ENCODE measurements at places on chromosomes 6 and 20.

DNA sequence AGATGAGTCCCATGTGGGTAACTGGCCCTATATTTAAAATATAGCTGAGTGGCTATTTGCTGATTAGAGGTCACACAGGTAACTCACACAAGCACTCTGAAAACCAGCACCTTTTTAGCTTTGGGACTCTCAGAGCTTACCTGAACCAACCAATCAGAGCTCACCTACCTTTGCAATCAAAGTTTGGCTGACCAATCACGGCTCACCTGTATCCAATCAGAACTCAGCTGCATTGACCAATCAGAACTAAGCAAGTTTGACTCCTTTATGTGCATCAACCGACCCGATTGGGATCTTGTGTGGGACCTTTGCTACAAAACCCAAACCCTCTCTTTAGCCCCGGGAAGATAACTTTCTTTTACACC, 106.8 kb upstream of the NXT1 start:
- no peak for DNase-seq

GRCh38 chr20:6489361-6490171, 277.9 kb upstream of the BMP2 start:
- no peak for DNase-seq

DNA sequence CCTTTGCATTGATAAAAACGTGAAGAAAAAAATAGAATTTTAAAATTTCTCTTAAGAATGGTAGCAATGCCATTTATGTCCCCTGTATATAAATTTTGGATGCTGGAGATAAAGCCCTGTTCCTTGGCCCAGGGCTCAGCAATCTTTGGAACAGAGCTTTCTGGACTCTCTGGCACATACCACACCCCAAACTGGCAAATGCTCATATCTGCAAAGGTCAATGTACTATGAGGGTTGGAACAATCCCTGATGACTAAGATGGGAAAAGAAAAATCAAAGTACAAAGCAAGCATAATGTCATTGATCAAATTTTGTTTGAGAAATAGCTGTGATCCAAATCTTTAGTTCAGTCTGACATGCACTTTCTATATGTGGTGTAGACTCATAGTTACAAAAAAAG, 158.1 kb upstream of the HCRTR2 start:
- DNase-seq, result no peak

DNA sequence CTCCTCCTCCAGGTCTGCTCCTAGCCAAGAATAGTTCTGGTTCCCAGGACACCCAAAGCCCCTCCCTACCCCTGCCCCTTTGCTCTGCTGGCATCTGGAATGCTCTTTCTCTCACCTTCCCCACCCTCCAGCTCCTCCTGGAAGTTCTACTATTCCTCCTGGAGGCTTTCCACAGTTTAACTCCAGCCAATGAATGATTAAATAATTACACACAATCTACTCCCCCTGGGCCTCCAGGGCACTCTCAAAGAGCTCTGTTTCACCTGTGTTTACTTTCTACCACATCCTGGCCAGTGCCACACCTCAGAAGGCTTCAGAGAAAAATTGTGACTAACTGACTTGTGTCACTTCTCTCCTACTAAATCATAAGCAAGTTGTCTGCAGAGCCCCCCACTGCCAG, 36.2 kb downstream of the GCM1 start:
- DNase-seq, result no peak

- DNase-seq, result no peak
Measured at GRCh38 chr20:3696745-3697587, 15.2 kb upstream of the ADAM33 start.

DNA sequence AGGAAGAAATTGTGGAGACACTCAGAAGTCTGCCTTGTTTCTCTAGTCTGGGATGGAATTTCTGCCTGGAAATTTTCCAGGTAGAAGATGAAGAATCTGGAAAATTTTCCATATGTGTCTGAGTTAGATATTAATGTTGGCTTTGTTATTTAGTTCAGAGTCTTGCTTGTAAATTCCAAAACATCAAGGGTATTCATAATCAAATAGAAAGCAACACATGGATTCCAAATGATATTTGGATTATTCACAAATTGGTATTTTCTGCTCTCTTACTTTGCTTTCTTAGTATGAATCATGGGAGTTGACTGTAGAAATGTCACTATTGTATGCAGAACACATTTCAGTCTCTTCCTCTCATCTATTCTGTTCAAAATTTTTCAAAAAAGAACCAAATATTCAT, 116.0 kb downstream of the GRIK2 start:
- DNase-seq, result no peak

DNA sequence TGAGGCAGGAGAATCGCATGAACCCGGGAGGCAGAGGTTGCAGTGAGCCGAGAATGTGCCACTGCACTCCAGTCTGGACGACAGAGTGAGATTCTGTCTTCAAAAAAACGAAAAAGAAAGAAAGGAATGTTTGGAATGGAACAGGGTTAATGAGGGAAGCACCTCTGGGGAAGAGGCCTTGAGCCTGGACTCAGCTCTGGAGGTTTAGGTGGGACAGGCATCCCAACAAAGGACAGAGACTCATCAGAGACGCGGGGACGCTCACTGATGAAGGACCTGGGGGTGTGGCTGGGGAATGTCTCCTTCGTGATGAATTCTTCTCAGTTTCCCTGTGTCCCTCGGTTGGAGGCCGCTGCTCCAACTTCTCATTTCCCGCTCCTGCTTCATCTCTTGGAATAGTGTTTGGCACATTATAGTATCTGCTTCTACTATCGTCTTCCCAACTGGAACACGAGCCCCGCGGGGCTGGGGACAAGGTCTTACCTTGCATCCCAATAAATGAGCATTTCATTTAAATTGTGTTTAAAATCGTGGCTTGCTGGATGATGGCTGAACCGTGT, 27.6 kb downstream of the KIF25 start:
- DNase-seq, result no peak

GRCh38 chr20:62010551-62011402, 54.9 kb downstream of the TAF4 start:
- peak; percentile 65 for DNase-seq

- no peak for DNase-seq
Measured at GRCh38 chr6:41286544-41287346, at the start of gene TREM1. Gene TREM1 (minus strand): TSS chr6:41286682. CDS start chr6:41286655, 27 bp downstream.

- DNase-seq, result no peak
Measured at GRCh38 chr6:41269166-41269565, 17.3 kb downstream of the TREM1 start.

DNA sequence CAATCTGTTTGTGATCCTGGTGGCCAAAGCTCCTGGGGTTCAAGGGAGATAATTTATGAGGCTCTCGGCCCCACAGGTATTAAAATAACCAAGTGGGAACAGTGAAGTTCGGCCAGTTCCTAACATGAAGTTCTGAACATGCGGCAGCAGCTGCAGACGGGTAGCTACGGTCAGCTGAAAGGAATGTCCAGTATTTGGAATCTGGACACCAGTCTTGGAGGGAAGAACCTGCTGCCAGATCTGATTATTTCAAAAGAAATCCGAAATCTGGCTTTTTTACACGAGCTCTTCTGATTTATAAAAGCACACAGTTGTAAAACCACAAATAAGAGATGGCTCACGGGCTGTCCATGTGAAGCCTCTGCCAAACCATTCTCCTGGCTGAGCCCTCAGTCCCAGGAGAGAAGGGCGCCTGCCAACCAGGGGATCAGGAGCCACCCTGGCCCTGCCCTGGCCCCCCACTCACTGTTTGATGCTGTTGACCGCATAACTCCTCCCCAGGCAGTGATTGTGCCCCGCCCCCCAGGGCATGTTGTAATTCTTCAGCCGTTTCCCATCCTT, 28.2 kb upstream of the KCNB1 start:
- DNase-seq, result no peak

GRCh38 chr6:34773916-34774315, 16.6 kb downstream of the SNRPC start:
- DNase-seq, result no peak

DNA sequence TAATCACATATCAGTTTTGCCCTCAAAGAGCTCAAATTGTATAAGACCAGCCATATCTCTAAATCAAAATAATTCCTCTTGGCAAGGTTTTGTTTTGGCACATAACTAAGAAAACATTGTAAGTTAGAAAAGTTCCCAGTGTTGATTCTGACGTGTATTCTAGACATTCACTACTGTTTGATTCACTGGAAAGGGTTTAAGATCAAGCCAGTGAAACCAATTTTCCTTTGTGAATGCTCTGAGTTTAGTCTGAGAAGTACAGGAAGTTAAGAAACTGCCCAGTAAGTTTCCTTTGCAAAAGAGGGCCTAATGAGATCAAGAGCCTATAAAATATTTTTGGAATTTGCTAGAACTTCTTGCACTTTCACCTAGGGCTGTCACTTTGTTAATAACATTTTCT, 143.0 kb downstream of the FNDC1 start:
- no peak for DNase-seq

- no peak for DNase-seq
Measured at GRCh38 chr6:37173493-37174195, 3.7 kb downstream of the PIM1 start.

DNA sequence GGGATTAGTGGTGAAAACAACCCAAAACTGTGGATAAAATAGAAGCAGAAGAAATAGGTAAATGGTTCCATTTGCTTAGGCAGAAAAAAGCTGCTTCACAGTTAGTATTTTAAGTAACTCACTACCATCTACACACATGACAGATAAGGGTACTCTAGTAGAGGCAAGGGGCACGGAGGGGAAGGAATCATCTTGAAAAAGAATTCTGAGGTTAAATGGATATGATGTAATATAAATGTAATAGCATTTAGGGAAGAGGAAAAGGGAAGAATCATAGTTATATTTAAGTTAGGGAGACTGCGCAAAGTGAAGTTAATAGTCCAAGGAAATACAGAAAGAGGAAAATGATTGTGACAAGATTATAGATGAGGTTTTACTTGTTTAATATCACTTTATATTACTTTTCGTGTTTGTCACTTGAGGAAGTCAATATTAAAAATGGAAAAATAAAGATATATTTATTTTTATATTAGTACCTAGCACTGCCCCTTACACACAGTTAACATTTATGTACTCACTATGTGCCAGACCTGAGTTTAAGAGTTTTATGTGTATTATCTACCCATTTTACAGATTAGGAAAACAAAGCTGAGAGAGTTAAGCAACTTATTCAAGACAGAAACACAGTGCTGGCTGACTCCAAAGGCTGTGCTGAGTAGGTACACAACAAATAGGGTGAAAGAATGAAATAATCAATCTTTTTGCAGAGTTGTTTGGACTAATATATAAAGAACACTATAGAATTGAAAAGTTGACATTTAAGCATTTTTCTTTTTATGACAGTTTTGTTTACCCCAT, 128.1 kb downstream of the REV3L start:
- DNase-seq, result no peak

- no peak for DNase-seq
Measured at GRCh38 chr6:6483168-6483567, 105.4 kb upstream of the LY86 start.

DNA sequence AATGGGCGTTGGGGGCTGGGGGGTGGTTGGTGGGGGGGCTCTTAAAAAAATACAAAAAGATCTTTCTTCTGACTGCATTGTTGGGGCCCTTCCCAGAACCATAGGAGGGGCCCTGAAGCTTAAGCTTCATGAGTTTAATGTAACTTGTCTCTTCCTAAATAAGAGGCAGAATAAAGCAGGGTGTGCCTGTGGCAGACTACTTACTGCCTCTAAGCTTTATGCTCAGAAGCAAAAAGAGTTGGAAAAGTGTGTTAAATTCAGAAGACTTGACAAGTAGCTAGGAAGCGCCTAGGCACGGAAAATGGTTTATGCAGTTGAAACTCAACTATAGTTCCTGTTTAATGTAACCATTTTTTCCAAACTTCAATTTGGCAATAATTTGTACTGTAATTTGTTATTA, 44.5 kb downstream of the TIAM2 start:
- no peak for DNase-seq

- no peak for DNase-seq
Measured at GRCh38 chr20:32482143-32482441, 103.0 kb downstream of the NOL4L start.

DNA sequence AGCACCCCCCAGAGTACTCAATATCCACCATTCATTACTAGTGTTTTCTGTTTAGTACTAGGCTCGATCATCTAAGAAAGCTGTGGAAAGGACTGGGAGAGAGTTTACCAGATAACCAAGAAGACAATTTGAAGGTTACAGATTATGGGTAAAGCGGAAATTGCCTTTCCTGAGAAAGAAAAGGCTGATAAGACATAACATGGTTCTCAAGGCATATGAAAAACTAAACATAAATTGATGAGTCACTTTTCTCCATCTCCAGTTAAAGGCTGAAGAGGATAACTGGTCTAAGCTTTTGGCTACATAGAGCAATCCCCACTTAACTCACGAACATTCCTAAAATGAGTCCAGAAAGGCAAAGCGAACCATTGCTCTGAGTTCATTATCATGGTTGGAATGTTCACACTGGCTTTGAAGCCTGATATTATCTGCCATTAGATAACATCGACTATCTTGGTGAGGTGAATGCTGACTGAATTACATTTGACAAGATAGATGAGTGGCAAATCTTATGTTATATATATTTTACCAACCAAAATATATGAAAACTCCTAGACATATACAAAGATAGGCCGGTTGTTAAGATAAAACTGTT, 65.8 kb downstream of the BTBD9 start:
- no peak for DNase-seq

DNA sequence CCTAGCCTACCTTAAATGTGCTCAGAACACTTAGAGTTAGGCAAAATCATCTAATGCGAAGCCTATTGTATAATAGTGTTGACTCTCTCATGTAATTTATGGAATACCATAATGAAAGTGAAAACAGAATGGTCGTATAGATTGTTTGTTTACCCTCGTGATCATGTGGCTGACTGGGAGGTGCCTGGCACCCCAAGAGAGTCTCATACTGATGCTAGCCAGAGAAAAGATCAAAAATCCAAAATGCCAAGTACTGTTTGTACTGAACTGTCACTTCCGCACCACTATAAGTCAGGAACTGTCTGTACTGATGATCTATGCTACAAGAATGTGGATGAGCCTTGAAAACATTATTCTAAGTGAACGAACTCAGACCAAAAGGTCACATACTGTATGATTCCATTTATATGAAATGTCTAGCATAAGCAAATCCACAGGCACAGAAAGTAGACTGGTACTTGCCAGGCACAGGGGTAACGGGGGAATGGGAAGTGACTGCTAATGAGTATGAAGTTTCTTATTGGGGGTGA, 22.4 kb downstream of the ZMYND8 start:
- no peak for DNase-seq
